Activated T-cell treated with anti-CD3 and anti-CD28 coated beads, Interleukin-2, amount 50 U/mL, for 48 hours (primary cell): ENCODE measurements at places on chromosomes 6 and 20.

DNA sequence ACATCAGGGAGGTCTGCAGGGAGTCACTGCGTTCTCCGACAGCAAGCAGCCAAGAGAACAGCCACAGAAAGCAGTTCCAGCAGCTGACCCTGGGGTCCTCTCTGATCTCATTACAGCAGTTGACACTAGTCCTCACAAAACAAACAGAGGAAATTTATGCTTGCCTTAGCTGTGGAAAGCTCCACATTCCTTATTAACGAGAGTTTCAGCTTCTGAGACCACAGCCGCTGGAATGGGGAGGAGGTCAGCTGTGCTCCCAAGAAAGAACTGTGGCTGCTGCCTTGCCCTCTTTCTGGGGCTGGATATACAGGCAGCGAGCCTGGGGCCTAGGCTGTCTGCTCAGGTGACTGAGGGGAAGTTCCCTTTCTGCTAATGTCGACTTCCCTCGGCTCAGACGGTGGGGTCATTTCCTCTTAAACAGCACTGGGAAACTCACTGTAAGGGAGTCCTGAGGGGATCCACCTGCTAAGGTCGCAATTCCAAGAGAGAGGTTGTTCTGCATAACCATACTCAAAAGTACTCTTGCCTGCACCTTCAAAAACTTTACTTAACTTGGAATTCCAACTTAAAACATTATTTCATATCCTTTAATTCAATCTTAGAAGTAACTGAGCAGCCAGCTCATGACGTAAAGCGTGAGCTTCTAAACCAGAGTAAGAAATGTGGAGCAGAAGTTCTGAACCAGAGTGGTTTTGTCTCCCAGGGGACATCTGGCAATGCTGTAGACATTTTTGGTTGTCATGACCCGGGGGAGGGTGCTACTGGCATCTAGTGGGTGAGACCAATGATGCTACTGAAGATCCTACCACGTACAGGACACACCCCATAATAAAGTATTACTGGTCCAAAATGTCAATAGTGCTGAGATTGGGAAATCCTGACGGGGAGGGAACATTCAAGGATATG lies 80.3 kb downstream of the BACH2 start:
- no peak for DNase-seq

GRCh38 chr6:87264481-87264880 lies 57.9 kb upstream of the SMIM8 start:
- DNase-seq: no peak

GRCh38 chr6:15355683-15356099 lies 109.8 kb downstream of the JARID2 start:
- no peak for DNase-seq

DNA sequence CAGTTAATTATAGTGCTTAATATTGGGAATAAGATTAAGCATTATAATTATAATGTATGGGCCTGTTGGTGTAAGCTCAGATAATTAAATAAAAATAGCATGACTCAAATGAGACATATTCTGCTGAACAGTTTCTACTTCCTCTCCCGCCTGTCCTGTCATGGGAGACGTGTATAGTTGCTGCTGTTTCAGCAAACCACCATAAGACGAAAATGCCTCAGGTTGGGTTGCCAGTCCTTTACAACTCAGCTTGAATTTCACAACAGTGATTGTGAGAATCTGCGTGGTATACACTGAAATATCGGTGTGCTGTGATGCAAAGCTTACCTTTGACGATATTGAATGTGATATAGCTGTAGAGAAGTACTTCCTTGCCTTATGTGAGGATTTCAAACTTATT lies 99.5 kb downstream of the POPDC3 start:
- DNase-seq: no peak

DNA sequence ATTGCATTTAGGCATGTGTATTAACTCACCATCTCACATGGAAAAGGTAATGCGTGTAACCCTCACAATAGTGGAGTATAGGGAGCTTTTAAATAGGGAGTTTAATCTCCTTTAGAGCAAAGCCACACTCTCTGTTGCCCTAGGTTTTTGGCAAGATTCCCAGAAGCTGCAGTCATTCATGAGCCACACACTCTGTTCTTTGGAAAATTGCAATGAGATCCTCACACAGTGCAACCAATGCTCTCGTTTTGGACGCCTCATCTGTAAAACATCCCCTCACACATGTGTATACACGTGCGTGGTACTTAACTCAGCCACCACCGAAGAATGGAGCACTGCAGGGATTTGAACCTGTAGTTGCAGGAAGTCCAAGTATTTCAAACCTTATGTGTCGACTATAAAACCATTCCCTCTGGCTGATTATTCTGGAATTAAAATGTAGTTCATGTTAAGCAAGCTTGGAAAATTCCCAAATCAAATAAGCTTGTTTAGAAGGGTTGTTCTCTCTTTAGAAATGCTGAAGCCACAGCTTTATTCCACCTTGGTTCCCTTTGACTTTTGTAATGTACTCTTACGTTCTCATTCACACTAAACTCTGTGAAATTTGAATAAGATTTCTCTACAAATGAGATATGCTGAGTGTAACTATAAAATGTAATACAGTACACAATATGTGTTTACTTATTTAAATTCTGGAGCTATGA lies 489.8 kb upstream of the MANEA start:
- DNase-seq: no peak

DNA sequence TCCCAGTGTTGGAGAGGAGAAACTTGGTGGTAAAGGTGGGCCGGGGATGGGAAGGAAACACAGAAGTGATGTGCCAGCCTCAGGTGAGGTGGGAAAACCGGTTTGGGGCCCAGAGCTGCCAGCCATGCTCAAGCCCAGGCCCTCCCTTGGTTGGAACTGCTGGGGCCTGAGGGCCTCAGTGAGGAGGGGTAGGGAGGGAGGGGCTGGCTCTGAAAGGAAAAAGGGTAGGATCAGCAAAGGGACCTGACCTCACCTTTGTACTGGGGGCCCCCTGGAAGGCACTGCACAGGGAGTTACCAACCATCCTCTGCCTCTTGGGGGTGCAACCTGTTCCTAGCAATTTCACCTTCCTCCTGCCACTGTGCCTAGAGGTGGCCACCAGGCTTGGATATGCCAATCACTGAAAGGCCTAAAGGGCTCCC lies 1.8 kb upstream of the SPEF1 start:
- no peak for DNase-seq

DNA sequence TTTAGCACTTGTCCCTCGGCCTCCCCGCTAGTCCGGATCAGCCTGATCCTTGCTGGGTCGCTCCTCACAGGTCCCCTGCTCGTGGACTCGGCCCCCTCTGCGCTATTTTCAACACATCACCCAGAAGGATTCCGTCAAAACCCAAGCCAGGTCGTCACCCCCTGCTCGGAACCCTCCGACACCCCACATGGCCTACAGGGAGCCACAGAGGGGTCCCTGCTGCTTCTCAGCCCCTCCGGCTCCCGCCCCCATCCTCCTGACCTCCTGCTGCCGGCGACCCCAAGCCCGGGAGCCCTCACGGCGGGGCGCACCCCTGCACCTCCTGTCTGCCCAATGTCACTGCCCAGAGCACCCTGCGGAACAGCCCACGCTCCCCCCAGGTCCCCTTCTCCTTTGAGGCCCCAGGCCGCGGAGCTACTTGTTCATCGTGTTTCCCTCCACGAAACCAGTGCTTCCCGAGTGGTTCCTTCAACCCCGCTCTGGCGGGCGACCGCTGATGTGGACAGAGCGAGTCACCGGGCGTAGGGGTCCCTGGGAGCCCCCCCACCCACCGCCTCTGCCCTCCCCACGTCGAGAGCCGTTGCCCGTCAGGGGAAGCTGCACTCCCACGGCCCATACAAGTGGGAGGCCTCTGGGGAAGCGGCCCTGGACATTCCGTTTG lies 638 bp upstream of the MYL9 start:
- no peak for DNase-seq

DNA sequence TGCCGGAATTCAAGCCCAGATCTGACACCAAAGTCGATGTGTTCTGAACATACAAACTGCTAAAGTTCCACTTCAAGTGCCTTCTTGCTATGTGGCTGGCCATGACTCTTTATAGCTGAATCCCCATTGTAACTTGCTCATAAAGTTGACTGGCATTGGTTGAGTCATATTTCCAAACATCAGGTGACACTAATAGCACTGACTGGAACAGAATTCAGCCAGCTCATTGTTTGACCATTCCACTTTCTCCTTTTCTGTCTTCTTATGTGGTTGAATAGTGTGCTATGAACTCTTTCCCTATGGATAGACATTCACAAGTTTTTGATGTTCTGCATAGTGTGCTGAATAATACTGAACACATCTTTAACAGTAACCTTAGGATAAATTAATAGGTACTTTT lies 266.2 kb upstream of the ZFP64 start:
- no peak for DNase-seq

GRCh38 chr6:32637219-32637880 lies at the start of gene HLA-DQA1:
TSS of gene HLA-DQA1 (plus strand) at chr6:32637406. CDS start at chr6:32637459, 53 bp downstream.
- DNase-seq: no peak

DNA sequence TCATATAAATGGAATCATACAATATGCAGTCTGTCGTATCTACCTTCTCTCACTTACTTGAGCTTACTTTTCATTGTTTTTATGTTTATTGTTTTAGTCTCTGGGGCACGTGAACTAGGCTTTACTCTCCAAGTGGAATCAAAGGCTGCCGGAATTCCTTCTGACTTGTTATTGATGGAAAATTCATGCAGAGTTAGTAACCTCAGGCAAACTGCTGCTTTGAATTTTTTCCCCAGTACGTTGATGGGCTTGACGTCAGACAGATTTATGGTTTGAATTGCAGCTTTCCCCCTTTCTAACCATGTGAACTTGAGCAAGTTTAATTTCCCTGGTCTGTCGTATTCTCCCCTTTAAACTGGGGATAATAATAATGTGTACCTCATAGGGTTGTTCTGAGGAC lies 68.6 kb downstream of the ZDHHC14 start:
- DNase-seq: no peak

GRCh38 chr6:128461501-128461900 lies 58.9 kb downstream of the PTPRK start:
- DNase-seq: no peak

- DNase-seq: no peak
Observed at GRCh38 chr20:53867741-53868351, 202.5 kb downstream of the BCAS1 start.

DNA sequence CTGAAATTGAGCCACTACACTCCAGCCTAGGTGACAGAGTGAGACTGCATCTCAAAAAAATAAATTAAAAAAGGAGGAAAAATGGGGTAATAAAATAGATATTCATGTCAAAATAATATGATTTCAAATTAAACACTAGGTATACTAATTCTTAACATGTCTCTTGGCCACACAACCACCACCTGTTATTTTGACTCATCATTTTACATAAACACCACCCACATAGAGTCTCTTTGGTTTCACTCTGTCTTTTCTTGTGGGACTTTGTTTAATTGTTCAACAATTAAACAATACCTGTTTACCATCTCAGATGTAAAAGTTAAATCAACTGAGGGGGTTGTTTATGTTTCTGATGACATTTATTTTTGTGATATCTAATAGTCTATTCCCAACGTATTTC lies 476.8 kb upstream of the ADGRB3 start:
- no peak for DNase-seq

DNA sequence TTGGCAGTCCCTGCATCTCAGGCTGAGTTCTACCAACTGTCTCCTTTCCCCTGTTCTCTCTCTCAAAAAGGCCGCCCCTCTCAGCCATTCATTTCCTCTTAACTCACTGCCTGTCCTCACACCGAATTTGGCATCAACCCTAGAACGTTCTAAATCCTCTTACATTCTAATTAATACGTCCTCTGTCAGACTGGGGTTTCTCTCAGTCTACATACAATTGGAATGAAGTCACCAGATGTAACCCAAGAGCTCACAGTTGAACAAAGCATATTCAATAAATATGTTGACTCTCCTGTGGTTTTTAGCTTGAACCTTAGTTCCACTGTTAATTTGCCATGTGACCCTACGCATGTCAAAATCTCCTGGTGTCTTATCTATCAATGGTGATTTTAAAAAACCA lies 269.6 kb downstream of the CLIC5 start:
- no peak for DNase-seq

GRCh38 chr20:17860301-17861197 lies 108.0 kb downstream of the SNX5 start:
- DNase-seq: no peak

DNA sequence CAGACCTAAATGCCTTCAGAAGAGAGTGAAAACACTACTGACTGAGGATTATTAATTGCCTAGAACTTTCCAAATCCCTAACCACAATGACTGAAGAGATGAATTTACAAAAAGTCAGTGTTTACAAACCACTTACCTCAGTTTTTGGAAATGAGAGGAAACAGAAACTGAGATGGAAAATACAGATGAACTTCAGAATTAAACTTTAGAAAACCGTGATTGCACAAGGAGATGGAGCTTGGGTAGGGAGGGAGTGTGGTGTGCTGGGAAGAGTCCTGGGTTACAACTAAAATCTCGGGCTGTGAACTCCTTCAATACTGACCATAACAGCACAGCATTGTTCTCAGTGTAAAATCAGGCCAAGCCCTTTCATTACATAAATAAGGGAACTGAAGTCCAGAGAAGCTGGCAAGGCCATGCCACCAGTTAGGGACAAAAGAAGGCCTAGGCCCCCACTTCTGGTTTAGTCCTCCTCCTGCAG lies 4.0 kb downstream of the ELMO2 start:
- no peak for DNase-seq

DNA sequence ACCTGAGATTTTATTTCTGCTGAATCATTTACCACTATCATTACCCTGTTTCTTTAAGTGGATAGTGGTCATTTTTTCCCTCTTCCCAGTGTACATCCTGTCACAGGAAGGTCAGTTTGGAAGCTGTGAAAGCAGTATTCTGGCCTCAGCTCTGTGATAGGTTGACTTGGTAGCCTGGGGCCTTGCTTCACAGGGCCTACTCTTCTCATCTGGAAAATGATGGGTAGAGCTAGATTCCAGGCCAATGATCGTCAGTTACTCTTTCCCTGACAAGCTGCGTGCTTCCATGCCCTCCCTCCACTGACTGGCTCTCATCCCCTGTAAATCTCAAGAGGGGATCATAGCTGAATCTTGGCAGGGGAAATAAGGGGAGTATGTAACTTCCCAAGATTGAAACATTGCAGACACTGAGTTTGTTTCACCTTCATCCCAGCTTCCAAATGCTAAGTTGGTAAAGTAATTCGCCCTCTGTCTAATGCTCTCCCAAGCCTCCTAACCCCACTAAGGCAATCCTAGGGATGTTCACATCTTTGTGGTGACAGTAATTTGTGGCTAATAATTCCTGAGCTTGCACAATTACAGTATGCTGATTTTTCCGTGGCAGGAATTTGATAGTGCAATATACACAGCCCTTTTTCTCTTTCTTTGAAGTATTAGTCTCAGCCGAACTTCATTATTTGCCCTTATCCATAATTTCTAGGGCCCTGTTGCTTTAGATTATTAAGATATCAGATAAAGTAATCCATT lies 51.2 kb downstream of the VAPB start:
- no peak for DNase-seq

DNA sequence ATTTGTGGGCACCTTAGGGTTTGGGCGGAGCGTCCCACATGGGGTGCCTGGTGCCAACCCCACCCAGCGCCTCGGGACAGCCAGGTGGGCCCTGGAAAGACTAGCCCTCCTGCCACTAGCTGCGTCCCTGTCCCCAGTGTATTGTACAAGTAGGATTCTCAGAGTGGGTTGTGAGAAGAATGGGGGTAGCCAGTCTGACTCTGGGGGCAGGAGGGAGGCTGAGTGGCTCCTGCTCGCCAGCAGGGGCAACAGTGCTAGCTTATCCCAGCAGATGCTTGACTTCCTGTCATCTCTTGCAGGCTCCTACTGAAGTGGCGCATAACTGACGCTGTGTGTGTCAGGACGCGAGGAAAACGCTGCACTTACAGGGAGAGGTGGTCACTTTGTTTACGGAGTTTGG lies 9.3 kb downstream of the PSMA7 start:
- no peak for DNase-seq

- DNase-seq: no peak
Observed at GRCh38 chr6:87706187-87706966, 4.3 kb upstream of the AKIRIN2 start.

- DNase-seq: no peak
Observed at GRCh38 chr6:55836945-55837344, 38.4 kb downstream of the BMP5 start.
